ENCODE measurements at places on chromosomes 12 and 14.
A peak's percentile ranks its signal among the peaks of the same experiment; 100 is the strongest.

- no peak for DNase-seq
These were observed 122.2 kb upstream of the IGF1 start for GRCh38 chr12:102602521-102602920.

DNA sequence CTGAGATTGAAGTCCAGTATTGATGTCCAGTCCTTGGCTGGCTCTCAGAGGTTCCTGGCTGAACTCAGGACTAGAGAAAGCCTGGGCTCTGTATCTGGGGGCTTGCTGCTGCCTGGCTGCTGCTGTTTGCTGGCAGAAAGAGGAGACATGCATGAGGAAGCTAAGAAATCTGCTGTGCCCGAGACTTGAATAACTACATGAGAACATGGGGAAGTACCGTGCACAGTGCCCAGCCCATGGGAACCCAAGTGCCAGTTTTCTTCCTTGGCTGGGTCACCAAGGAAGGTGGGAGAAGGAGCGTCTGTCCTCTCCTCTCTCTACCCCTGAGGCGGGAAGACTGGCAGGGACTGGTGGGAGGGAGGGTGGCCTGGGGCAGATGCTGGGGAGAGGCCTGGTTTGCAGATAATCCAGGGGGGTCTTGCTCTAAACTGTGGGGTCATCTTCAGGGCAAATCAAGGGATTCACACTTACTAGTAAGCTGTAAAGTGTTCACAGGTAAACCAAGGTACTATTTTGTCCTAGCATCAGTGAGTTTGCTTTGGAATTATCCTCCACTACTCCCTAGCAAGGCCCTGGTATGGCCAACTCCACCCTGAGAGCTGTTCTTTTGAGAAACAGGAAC lies 13.8 kb upstream of the ZFP36L1 start:
- no peak for DNase-seq

DNA sequence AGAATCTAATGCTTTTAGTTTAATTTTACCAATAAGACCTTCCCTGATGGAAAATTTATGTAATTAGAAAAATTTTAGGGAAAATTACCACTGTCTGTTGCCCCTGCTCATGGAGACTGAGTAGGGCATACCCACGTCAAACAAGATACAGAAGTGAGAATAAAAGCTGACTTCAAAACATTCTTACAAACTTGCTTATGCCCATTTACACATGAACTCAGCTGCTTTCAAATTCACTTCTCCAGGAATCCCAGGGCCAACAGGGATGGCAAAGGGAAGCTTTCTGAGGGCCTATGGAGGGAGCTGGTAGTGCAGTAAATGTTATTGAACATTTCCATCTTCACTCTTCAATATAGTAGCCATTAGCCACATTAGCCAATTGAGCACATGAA lies 4.8 kb upstream of the NINJ2 start:
- DNase-seq: no peak

DNA sequence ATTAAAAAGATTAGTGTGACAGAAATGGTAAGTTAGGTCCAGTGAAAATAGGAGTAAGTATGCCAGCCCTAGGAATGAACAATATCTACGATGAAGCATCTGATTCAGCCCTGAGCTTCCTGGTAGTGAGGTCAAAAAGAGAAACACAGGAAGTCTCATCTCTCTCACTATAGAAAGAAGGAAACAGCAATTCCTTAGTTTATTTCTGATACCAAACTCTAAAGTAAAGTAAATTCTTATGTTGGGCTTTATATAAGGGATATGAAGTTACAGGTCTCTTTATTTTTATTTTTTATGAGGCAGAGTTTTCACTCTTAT lies 76.7 kb upstream of the RFLNA start:
- DNase-seq: no peak

GRCh38 chr12:28486521-28486920 lies 296.3 kb downstream of the CCDC91 start:
- no peak for DNase-seq

- no peak for DNase-seq
These were observed 9.5 kb downstream of the TMEM106C start for GRCh38 chr12:47972895-47973294.

- DNase-seq: no peak
These were observed 125.5 kb downstream of the SPTSSA start for GRCh38 chr14:34336501-34336900.

DNA sequence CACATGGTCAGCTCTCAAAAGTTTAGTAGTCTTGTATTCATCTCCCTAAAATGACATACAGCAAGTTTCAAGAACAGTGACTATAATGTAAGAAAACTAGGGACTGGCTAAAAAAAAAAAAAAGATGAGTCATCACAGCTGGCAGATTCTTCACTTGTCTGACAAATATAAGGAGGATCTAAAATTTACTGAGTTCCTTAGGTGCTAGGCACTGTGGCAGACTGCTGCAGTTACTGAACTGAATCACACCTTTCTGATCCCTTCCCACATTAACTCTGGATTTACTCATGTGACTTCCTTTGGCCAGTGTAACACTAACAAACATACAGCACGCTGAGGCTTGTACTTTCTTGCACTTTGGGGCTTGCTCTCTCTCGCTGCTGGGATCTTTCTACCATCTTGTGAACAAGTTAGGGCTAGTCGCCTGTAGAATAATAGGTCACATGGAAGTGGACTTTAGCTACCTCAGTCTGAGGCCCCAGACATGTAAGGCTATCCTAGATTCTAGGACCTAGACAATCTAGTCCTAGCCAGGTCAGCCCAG lies 32.1 kb downstream of the BAZ1A start:
- peak; percentile 41 for DNase-seq

DNA sequence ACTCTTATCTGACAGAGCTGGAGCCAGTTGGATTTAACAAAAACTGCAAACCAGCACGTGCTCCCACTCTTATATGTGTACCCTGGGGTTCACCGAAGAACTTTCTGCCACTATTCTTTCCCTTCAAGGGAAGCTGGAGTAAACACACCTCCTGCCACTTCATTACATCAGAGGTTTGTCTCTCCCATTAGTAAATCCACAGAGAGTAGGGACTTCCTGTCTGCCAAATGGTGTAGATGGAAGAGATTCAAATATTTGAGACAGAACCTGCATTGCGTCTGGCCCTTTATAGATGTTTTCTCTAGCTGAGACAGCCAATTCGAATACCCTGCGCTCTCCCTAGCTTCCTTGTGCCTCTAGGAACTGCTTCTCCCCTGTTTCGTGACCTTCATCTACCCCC lies 29.1 kb upstream of the AEBP2 start:
- DNase-seq: no peak

DNA sequence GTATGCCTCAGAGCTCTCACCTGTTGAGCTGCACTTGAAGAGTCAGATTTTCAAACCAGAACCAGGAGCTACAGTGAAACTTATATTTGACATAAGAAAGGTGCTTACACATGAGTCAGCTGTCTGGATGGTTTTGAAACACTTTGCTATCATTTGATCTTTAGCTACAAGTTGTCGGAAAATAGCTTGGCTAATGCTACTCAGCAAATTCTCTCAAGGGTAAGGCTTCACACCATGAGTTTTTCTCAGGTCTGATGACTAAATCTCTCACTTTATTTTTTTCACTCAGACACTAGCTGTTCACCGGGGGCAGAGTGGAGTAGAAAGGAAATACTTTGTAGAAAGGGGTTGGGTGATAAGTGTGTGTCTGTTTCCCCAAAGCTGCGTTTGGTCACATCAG lies 171.8 kb downstream of the FLRT2 start:
- DNase-seq: no peak

GRCh38 chr14:43745746-43746145 lies 761.3 kb downstream of the FSCB start:
- no peak for DNase-seq

DNA sequence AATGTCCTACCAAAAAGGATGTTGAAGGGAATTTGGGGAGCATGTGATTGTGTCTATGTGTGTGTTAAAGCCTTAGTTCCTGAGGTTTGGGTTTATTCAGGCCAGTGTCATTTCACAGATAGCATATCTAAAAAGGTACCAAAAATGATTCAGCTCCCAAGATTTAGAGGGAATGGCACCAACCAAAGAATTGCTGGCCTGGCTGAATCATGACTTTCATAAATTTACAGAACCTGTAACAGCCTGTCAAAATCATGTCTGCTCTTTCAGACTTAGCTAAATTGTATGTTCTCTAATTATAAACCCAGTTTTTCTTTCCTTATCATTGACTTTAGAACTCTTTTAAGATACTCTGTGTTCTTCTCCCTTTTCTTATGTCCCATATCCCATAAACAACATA lies 231.5 kb downstream of the NUBPL start:
- DNase-seq: no peak

DNA sequence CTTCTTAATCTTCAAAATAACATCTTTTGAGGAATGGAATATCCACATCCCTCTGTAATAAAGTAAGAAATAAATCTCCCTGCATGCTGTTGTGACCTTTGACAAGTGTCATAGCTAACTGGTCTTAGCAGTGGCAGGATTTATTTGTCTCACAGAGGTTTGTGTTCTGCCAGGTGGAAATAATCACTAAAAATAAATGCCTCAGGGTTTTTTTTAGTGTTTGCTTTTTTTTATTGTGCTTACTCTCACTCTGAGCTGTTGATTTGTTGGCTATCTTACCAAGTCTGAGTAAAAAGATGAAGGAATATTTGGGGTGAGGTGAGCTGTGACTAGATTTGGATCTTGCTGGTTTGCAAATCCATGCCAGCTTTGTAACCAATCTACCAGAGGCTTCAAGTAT lies 285.4 kb downstream of the ALG10B start:
- no peak for DNase-seq

DNA sequence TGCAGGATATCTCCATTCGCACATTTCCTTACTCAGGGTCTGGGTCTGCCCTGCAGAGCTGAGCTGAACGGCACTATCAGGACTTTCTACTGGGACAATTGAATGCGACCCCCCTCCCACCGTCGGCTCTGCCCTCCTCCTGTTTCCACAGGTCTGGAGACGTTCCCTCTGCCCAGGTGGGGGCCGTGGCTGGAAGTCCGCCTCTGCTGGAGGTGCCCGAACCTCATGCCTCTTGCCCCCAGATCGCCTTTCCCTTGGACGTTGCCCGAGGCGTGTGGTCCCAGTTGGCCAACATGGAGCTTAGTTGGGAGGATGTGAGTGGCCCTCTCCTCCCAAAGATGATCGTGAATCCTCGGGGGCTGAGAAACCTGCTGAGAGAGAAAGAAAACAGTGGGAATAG lies 21.2 kb upstream of the KLC1 start:
- DNase-seq: no peak

GRCh38 chr12:29066011-29066588 lies 83.0 kb upstream of the FAR2 start:
- DNase-seq: no peak

DNA sequence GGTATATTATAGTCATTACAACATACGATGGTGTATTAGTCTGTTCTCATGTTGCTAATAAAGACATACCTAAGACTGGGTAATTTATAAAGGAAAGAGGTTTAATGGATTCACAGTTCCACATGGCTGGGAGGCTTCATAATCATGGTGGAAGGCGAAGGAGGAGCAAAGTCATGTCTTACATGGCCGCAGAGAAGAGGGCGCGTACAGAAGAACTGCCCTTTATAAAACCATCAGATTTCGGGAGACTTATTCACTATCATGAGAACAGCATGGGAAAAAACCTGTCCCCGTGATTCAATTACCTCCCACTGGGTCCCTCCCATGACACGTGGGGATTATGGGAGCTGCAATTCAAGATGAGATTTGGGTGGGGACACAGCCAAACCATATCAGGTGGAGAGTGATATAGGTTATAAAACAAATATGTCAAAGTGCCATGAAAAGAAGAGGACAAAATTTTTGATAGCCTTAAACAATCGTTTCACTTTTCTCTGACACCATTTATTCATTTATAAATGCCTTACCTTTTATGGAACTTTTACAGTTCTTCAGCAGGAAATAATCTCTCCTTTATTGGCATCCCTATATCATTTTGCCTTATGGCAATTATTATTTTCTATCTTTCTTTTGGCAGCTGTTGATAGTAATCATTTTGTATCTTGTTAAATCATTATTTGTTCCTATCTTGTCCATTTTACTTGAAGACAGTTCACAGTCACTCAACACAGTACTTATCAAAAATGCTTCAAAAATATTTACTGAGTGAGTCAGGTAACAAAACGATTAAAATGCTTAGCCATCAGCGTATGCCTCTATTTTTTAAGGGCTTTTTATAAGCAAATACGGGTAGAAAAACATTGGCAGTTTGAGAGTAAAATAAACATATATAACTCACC lies 196.0 kb downstream of the RAD51B start:
- no peak for DNase-seq

DNA sequence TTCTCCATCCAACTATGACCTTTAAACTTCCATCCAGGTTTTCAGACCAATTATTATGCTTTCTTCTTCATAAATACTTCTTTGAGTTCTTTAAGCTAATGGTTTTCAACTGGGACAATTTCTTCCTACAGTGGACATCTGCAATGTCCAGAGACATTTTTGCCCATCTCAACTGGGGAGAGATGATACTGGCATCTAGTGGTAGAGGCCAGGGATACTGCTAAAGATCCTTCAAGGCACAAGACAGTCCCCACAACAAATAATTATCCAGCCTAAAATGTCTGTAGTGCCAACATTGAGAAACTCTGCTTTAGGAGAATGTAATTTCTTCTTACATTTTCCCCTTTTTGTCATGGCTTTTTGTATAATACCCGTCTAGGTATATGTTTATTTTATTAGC lies 10.6 kb downstream of the TRHDE start:
- no peak for DNase-seq

GRCh38 chr12:3669594-3669993 lies 83.3 kb downstream of the CRACR2A start:
- no peak for DNase-seq

- DNase-seq: no peak
These were observed 54.0 kb downstream of the MIPOL1 start for GRCh38 chr14:37251775-37252174.

DNA sequence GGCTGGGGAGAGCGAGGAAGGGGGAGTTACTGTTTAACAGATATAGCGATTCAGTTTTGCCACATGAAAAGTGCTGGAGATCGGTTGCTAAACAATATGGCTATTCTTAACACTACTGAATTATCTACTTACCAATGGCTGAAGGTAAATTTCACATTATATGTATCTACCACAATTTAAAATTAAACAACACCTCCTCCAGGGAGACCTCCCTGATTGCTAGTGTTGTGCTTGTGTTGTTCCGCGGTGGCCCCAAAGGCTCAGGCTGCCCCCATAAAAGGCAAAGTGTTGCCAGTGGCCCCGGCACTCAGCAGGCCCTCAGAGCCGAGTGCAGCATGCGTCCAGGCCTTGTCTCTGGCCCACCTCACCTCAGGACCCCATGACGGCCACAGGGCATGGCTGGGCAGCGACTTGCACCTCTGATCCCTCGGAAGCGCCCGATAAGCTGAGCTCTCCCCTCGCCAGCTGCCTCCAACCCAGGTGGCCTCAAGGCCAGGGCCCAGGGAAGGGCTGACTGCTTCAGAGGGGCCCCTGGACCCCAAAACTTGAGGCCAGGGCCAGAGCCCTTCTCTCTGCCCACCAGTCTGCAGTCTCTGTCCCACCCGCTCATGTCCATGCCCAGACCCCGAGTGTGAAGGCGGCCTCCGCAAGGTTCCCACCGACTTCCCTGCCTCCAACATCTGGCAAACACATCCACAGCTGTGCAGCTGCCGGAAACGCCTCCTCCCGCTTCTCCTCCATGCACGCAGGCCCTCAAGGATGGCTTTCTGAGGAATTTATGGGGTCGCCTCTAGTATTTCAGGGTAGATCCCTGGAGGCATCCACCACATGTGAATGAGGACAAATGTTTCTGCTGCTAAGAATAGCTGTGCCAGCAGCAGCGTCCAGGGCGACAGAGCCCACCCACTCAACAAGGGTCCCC lies 60.0 kb downstream of the NCOR2 start:
- no peak for DNase-seq

Measured in HS-5 (cell line).